ENCODE measurements at places on chromosomes 7 and 10. TPM values are rescaled to one million over a fixed set of nuclear protein-coding genes. Genes with fewer than 3 reads are reported as not detected.

DNA sequence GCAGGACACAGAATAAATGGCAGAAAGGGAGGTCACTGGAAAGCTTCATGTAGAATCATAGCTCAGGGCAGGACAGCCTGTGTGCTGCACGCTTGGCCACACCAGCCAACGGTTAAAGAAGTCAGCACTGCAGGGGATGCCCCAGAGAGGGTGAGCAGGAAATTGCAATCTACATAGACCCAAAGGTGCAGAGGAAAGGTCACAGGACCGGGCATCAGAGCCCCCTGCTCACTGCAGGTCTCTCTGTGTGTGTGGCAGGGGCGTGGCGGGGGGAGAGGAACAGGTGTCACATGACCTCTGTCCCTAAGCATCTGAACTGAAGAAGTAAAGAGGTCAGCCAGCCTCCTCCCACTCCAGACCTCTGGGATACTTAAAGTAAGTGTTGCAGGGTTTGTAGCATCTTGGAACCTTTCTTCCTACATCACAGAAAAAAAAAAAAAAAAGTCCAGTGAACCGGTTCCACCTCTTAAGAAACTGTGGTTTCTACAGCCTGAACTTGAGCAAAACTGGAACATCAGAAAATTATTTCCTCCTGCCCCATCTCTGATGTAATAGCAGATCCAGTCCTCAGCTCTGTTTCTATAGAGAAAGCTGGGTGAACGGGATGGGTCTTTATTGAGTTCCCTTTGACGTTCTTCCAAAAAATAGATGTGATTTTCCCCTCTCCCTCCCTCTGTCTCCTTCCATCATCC lies 64.3 kb downstream of the RGS10 start:
- DNase-seq: peak; percentile 5
- H3K36me3 ChIP-seq: no peaks in the 10 kb centered on the region
- H3K4me1 ChIP-seq: peaks cover 28% of the 10 kb centered on the region
- H3K27me3 ChIP-seq: no peaks in the 10 kb centered on the region

The ASIC3 gene
- 2.6 TPM for total RNA-seq

DNA sequence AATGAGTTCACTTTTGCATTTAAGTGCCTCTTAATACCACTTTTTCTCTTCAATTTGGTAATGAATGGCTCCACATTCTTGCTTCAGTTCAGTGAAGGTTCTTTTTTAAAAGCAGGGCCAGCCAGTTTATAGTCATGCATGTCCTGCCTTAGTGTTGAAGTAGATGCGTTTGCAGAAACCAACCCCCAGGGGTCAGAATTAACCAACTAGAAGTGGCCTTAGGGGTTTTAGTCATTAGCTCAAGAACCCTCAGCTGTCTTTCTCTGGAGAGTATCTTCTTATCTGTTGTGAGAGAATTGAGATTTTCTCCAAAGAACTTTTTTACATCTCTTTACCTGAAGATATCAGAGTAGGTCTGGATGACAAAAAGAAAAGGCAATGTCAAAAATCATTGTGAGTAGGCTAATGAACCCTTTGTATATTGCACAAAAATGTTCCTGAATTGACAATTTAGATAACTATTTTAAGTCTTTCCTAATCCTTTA lies 82.2 kb downstream of the PIK3CG start:
- no peaks in the 10 kb centered on the region for H3K36me3 ChIP-seq
- no peak overlapping the region for H3K4me3 ChIP-seq
- H3K4me1 ChIP-seq: no peaks in the 10 kb centered on the region
- DNase-seq: peak; percentile 32

DNA sequence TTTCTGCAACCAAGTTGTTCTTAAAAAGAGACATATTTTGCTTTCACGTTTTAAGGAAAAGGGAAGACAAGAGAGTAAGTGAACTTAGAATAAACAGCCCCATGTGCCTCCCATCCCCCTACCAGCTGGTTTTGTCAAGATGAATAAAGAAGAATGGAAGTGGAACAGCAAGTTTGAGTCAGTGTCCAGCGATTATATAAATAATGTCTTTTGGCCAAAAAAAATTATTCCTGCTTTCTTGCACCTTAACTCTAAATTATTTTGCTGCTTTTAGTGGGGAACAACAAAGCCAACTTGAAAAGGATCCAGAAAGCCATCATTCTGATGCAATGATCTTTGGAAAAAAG lies 82.4 kb upstream of the TRIL start:
- no peaks in the 10 kb centered on the region for H3K36me3 ChIP-seq
- H3K27me3 ChIP-seq: no peaks in the 10 kb centered on the region
- H3K27ac ChIP-seq: no peak overlapping the region
- no peaks in the 10 kb centered on the region for H3K4me1 ChIP-seq
- DNase-seq: no peak

DNA sequence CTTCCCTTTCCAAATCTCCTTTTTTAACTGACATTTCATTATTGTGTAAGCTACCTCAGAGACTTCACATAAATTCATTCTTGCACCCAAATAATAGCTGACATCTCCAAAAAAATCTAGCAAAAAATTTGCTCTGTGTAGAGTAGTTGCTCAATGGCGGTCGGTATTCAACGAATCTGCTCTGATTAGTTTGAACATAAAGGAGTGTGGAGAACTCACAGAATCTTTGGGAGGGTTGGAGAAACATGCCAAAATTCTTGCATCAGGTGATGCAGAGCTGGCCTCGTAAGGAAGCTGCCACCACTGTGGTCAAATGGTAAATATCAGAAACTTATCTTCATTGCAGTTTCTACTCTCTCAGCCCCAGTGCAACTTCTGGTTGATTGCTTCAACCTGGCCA lies 201.2 kb upstream of the MDFIC start:
- no peaks in the 10 kb centered on the region for H3K36me3 ChIP-seq
- H3K27ac ChIP-seq: no peak overlapping the region
- no peaks in the 10 kb centered on the region for H3K27me3 ChIP-seq
- DNase-seq: no peak

- H3K27ac ChIP-seq: no peak overlapping the region
- H3K36me3 ChIP-seq: no peaks in the 10 kb centered on the region
- no peak overlapping the region for H3K4me3 ChIP-seq
- H3K27me3 ChIP-seq: no peaks in the 10 kb centered on the region
- H3K4me1 ChIP-seq: no peaks in the 10 kb centered on the region
Observed at GRCh38 chr7:69780379-69780778, 182.1 kb downstream of the AUTS2 start.

GRCh38 chr10:53140506-53140905 lies 367.9 kb upstream of the MBL2 start:
- no peak for DNase-seq
- H3K27ac ChIP-seq: no peak overlapping the region
- H3K4me3 ChIP-seq: no peak overlapping the region
- no peaks in the 10 kb centered on the region for H3K36me3 ChIP-seq
- H3K4me1 ChIP-seq: no peaks in the 10 kb centered on the region
- no peaks in the 10 kb centered on the region for H3K27me3 ChIP-seq

GRCh38 chr7:4835398-4836205 lies 26.2 kb downstream of the PAPOLB start:
- no peaks in the 10 kb centered on the region for H3K4me1 ChIP-seq
- H3K4me3 ChIP-seq: no peak overlapping the region
- DNase-seq: no peak
- H3K36me3 ChIP-seq: no peaks in the 10 kb centered on the region

GRCh38 chr7:1492640-1493039 lies 11.5 kb downstream of the INTS1 start:
- H3K4me3 ChIP-seq: no peak overlapping the region
- no peak overlapping the region for H3K27ac ChIP-seq
- H3K27me3 ChIP-seq: no peaks in the 10 kb centered on the region
- H3K36me3 ChIP-seq: peaks cover 10% of the 10 kb centered on the region
- H3K4me1 ChIP-seq: no peaks in the 10 kb centered on the region
- no peak for DNase-seq

DNA sequence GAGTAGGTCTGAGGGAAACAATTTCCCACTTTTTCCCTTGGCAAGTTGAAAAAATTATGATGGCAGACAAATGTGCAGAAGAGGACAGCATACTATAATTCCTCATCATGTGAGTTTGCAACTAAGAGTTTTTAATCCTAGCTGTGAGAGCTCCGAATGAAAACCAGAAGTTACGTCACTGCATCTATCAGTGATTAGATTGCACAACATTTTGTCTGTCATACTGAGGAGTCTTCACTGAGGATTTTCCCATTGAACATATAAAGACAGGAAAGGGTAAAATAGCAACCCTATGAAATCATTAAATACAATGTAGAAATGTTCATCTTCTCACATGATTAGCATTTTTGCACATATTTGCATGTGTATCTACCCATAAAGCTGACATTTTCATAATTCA lies 45.8 kb downstream of the ZNF736 start:
- H3K27ac ChIP-seq: no peak overlapping the region
- H3K4me1 ChIP-seq: no peaks in the 10 kb centered on the region
- H3K36me3 ChIP-seq: no peaks in the 10 kb centered on the region
- no peak for DNase-seq
- no peaks in the 10 kb centered on the region for H3K27me3 ChIP-seq

- H3K4me3 ChIP-seq: no peak overlapping the region
- no peak overlapping the region for H3K27ac ChIP-seq
- H3K27me3 ChIP-seq: no peaks in the 10 kb centered on the region
- no peak for DNase-seq
- H3K4me1 ChIP-seq: no peaks in the 10 kb centered on the region
Observed at GRCh38 chr7:45976485-45976856, 55.4 kb upstream of the IGFBP3 start.

The TRPV5 gene
- not detected for total RNA-seq

The PHKG1 gene
- 1.2 TPM for total RNA-seq

DNA sequence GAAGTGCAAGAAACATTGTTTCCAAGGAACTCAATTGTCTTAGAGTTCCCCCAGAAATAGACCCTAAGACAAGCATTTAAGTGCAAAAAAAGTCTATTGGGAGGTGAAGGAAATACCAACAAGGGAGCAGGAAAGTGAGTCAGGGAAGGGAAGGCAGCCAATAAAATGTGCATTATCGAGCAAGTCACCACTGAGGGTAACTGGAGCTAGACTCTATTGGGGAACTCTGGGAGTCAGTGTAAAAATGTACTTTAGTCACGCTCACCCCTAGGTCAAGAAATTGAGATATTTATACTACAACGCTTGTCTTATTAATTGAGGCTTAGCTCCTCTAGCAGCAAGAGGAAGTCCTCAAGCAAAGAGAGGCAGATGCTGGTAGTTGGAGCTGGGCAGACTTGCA lies 137.7 kb downstream of the RTKN2 start:
- no peaks in the 10 kb centered on the region for H3K4me1 ChIP-seq
- no peaks in the 10 kb centered on the region for H3K36me3 ChIP-seq
- no peaks in the 10 kb centered on the region for H3K27me3 ChIP-seq
- H3K27ac ChIP-seq: no peak overlapping the region
- no peak for DNase-seq
- H3K4me3 ChIP-seq: no peak overlapping the region

- no peak for DNase-seq
- no peak overlapping the region for H3K27ac ChIP-seq
- H3K36me3 ChIP-seq: no peaks in the 10 kb centered on the region
- no peak overlapping the region for H3K4me3 ChIP-seq
- no peaks in the 10 kb centered on the region for H3K27me3 ChIP-seq
Observed at GRCh38 chr7:20394284-20394683, 63.6 kb downstream of the ITGB8 start.

GRCh38 chr10:110833234-110833940 lies 38.3 kb upstream of the PDCD4 start:
- H3K27me3 ChIP-seq: no peaks in the 10 kb centered on the region
- no peak for DNase-seq

DNA sequence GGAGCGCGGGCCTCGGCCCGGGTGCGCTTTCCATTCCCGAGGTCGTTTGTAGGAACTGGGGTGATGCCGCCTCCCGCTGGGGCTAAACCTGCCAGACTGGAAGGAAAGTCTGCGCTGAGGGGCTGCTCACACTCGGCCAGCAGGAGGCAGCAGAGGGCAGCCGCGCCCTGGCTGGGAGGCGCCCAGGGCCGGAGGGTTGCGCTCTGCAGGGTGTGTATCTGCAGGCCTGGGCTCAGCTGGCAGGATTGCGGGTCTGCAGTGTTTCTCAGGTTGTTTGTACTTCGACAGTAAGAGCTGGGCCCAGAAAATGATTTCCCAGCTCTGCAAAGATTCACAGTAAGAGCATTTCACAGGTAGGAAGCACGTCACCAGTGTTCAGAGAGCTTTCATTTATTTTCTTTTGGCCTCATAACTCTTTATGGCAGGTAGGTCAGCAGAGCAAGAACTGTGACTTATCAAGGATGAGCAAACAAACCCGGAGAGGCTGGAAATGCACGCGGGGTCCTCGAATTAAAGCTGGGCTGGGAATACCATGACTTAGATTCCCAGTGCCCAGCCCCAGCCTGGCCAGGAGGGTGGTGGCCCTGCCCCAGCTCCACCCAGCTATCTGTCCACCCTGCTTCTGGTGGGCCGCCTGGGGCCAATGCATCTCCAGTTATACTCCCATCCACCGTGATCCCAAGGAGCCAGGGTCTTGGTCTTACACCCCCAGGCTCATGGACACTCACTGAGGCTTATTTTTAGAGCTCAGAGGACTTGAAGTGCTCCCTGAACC lies 15.2 kb upstream of the PPP2R2D start:
- no peaks in the 10 kb centered on the region for H3K27me3 ChIP-seq
- no peaks in the 10 kb centered on the region for H3K36me3 ChIP-seq
- DNase-seq: peak; percentile 70
- peaks cover 3% of the 10 kb centered on the region for H3K4me1 ChIP-seq

DNA sequence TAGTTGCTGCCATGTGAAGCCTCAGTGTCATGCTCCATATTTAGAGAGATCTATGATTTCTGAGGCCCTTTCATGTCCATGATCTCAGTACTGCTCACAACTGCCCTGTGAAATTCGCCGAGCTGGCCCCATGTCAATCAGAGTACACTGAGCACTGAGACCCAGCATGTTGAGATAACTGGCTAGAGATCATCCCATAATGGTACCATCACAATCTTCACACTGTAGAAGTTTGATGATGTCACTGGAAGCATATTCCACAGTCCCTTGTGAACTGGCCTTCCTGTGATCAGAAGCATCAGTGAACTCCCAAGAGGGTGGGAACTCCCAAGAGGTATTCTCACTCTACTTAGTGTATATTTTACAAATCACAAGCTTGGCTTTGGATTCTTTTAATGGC lies 116.0 kb downstream of the EGFR start:
- H3K4me3 ChIP-seq: no peak overlapping the region
- no peaks in the 10 kb centered on the region for H3K4me1 ChIP-seq
- no peaks in the 10 kb centered on the region for H3K36me3 ChIP-seq
- no peak for DNase-seq
- no peak overlapping the region for H3K27ac ChIP-seq
- no peaks in the 10 kb centered on the region for H3K27me3 ChIP-seq

DNA sequence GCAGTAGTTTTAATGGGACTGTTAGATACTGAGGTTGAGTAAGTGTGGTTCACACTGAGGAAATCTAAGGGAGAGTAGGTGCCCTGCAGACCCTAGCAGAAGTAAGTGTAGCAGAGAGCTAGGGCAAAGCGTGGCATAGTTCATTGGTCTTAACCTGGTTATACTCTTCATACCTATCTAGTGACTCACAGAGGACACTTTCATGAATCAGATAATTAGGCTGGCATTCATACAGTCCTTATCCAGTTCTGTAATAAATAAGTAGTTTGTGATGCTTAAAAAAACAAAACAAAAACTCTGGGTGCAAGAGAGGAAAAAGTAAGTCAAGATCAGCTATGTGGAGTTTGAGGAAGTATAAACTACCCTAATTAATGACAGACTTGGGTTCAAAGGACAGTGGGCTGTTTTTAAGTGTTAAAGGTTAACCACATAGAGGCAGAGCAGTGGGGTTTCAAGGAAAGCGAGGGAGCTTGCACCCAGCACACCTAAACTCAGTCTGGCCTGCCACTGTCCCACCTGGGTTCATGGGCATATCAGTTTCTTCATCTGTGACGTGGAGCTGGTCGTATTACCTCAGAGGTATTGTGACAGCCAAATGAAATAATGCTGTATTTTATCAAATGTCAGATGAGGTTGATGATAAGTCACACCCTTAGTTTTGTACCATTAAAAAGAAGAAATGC lies 27.1 kb downstream of the LMTK2 start:
- no peak overlapping the region for H3K27ac ChIP-seq
- peaks cover 34% of the 10 kb centered on the region for H3K4me1 ChIP-seq

The HOXA3 gene
- total RNA-seq: not detected

The GRM3 gene
- not detected for total RNA-seq

The AS3MT gene
- not detected for total RNA-seq

Measured in CD8-positive, alpha-beta memory T cell (primary cell).